Activated CD4-positive, alpha-beta memory T cell treated with anti-CD3 and anti-CD28 coated beads, Interleukin-2, amount 10 ng/mL, durations not matched to agents 7 days and 5 days (primary cell): ENCODE measurements at places on chromosomes 5 and 9.

DNA sequence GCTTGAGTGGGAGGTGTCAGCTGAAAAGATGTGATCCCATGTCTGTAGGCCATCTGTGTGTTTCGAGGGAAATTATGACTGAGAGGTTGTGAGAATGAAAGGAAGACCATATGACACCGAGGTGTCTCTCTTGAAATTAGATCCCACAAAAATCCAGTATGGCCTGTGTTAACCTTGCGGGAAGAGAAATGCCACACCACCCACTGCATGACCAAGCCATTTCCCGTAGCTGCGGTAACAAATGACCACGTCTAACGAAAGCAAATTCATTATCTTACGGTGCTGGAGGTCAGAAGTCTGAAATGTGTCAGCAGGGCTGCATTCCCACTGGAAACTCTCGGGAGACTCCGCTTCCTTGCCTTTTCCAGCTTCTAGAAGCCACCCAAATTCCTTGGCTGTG lies 11.6 kb downstream of the C9orf57 start:
- no peak for DNase-seq

- DNase-seq, result no peak
These were observed 491.9 kb upstream of the TUSC1 start for GRCh38 chr9:26170190-26170589.

GRCh38 chr5:126104341-126104740 lies 318.9 kb upstream of the GRAMD2B start:
- DNase-seq, result no peak

- DNase-seq, result no peak
These were observed 81.6 kb downstream of the NREP start for GRCh38 chr5:111675201-111675934.

- no peak for DNase-seq
These were observed 56.9 kb downstream of the AP3S1 start for GRCh38 chr5:115898656-115899055.

DNA sequence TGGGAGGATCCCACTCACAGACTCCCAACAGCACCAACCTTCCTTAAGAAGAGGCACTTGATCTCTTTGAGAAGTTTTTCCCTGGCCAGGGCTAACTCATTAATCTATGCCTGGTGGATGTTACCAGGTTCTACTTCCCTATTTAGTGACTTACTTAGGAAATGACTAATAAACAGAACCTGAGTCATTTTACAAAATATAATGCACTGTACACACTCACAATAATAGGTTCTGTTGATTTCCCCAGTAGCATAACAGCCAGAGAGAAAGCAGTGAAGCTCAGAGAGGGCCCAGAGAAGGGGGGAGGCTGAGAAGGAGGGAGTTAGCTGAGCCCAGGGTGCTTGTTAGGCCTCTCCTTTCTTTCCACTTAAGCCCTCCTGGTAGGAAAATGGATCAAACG lies 27.1 kb downstream of the FRMD3 start:
- no peak for DNase-seq

DNA sequence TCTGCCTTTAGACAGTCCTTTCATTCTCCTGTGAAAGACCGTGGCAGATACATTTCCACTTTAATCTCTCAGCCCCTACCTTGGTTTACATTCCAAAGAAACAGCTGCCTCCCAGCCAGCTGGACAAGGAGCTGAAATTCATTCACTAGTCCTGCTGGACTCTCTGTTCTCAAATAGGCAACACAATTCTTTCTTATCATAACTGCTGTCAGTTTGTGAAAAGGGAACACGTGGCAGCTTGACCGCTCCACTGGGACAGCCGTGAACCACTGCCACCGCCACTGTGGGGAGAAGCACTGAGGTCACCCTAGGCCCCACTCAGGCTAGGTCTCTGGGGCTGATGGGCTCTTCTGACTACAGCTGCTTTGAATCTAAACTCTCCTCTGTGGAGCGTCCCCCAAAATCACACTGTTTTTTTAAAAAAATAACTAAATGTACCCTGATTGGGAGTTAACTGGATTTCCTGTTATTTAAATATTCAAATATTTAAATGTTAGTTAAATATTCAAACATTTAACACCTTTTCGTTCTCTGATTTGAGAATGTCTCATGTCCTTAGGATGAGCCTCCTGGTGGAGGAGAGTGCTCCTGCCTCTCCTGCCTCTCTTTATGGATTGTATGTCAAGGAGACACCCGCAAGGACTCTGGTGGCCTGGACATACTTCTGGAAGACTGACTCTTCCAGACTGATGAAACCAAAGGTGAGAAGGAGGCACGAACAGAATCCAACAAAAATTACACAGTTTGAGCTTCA lies 120.1 kb downstream of the BOD1 start:
- no peak for DNase-seq

DNA sequence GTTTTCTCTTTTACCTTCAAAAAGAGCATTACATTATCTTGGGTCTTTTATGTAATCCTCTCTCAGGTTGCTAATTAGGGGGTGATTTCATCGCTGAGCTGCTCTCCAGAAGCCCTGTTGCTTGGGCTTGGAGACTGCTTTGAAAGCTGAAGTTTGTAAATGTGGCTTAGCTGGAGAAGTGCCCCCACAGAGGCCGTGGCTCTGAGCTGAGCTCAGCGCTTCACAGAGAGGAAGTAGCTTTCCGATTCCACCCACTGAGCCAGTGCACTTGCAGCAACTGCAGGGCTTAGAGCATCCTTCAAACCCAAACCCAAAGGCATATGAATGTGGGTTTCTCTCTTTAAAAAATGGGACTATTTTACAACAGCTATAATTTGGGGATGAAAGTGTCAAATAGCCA lies 13.7 kb upstream of the NXNL2 start:
- no peak for DNase-seq

DNA sequence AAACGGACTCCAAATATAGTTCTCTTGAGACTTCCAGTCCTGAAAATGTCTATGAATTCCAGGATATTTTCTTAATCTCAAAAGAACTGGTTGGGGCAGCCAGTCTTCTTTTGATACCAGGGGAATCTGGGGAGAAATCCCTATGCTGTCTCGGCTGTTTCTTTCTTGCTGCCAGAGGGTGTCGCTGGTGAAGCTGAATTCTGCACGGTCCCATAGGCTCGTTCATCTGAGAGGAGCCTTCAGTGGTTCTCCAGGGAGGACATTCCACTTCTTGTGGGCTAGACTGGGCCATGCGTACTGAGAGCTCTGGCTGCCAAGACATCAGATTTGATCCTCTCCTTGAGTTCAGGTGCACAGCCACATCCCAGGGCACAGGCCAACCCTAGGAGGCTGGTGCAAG lies 155.0 kb upstream of the CLINT1 start:
- no peak for DNase-seq

DNA sequence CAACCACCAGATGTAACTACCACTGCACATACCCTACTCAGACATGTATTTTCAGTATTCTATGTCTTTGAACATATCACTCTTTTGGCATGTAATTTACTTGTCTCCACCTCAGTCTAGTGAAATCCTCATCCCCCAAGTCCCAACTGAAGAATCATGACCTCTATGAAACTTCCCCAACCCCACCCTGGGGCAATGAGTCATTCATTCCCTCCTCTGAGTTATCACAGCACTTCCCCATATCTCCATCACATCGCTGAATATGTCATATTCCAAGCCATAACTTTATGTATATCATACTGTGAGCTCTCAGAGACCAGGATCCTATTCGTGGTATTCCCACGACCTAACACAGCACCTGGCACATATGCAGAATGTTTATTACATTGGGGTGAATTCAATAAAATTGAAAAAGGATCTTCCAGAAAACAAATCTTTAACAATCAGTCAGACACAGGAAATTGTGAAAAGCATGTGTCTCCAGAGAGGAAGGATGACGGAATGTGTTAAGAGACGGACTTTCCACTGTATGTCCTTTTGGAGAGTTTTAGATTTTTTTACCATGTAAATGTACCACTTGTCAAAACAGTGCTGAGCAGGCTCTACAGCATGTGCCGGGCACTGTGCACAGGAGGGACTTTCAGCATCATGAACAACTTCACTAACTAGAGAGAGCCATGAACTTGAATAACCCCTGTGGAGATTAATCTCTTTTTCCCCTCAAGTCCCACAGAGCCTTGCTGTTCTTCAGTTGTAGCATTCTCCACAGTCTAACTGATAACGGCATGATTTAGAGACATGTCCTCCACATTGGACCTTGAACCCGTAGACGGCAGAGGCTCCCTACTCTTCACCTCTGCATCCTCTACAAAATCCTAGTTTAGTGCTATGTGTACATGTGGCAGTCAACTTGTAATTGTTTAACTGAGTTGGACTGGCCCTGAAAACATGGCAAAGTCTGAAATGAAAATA lies 213.5 kb downstream of the GLIS3 start:
- no peak for DNase-seq

GRCh38 chr9:129413537-129414376 lies 207.1 kb downstream of the C9orf50 start:
- peak; percentile 98 for DNase-seq
